ENCODE measurements at places on chromosomes 3 and 15.

GRCh38 chr3:4533489-4534443 is 40.6 kb downstream of the ITPR1 start:
- H3K27me3 ChIP-seq = no peaks in the 10 kb centered on the region
- no peak overlapping the region for H3K27ac ChIP-seq
- H3K36me3 ChIP-seq = peaks cover 27% of the 10 kb centered on the region

DNA sequence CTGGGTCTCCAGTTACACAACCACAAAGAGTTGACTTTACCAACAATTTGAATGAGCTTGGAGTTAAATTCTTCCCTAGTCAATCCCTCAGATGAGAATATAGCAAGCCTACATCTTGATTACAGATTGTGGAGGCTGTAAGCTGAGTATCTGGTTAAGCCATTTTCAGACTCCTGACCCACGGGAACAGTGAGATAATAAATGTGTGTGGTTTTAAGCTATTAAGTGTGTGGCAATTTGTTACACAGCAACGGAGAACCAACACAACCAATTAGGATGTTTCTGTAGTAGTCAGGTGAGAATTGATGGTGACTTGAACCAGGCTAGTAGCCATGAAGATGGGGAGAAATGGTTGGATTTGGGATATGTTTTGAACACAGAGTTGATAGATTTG is 37.7 kb upstream of the SLC4A7 start:
- no peak overlapping the region for H3K27ac ChIP-seq
- peaks cover 2% of the 10 kb centered on the region for H3K4me1 ChIP-seq
- H3K27me3 ChIP-seq = no peaks in the 10 kb centered on the region
- H3K4me3 ChIP-seq = no peak overlapping the region
- H3K36me3 ChIP-seq = no peaks in the 10 kb centered on the region
- no peak for DNase-seq

GRCh38 chr3:112307557-112307956 is 13.5 kb upstream of the SLC9C1 start:
- H3K27me3 ChIP-seq = no peaks in the 10 kb centered on the region
- H3K36me3 ChIP-seq = no peaks in the 10 kb centered on the region
- H3K27ac ChIP-seq = no peak overlapping the region
- DNase-seq = no peak
- H3K4me3 ChIP-seq = no peak overlapping the region

DNA sequence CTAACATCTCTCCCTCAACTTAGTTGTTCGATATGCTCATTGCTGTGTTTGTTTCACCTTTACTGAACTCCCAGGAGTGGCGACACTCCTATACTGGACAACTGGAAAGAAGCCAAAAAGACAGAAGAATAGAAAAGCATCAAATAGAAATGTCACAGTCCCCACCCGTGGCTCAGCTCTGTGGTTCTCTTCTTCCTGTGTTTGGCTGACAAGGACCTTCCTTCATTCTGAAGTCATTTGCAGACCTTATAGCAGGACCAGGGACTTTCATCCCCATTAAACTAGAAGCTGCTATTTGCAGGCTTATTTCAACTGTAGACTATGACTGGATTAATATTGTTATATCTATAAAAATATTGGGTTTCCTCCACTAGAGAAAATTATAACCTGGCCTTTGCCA is 125.9 kb downstream of the NECTIN3 start:
- H3K27me3 ChIP-seq = peaks cover 7% of the 10 kb centered on the region
- H3K36me3 ChIP-seq = no peaks in the 10 kb centered on the region
- H3K4me3 ChIP-seq = no peak overlapping the region
- H3K27ac ChIP-seq = no peak overlapping the region
- DNase-seq = no peak
- peaks cover 3% of the 10 kb centered on the region for H3K4me1 ChIP-seq

GRCh38 chr3:25094932-25095685 is 333.0 kb upstream of the RARB start:
- H3K27ac ChIP-seq = no peak overlapping the region
- DNase-seq = no peak
- H3K4me3 ChIP-seq = no peak overlapping the region
- H3K27me3 ChIP-seq = no peaks in the 10 kb centered on the region
- no peaks in the 10 kb centered on the region for H3K4me1 ChIP-seq
- H3K36me3 ChIP-seq = no peaks in the 10 kb centered on the region

DNA sequence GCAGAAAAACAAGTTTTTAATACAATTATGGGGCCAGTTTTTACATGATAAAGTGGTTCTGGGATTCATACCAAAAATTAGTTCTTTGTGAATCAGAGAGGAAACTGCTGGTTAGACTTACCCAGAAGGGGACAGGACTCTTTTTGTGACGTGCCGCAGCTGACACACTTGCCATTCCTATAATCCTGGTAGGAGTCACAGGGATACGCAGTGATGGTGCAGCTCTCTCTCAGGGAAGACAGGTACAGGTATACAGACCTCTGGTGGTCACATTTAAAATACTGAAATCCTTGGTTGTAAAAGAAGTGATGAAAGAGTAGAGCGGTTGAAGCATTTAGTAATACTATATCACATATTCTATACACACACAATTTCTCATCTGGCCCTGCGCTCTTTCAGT is 20.2 kb upstream of the TMEM41A start:
- peaks cover 8% of the 10 kb centered on the region for H3K27me3 ChIP-seq
- H3K4me1 ChIP-seq = no peaks in the 10 kb centered on the region
- no peak for DNase-seq
- no peaks in the 10 kb centered on the region for H3K36me3 ChIP-seq

- H3K4me3 ChIP-seq = no peak overlapping the region
- no peak for DNase-seq
- no peaks in the 10 kb centered on the region for H3K4me1 ChIP-seq
- H3K36me3 ChIP-seq = no peaks in the 10 kb centered on the region
Measured at GRCh38 chr15:69897061-69897460, 200.7 kb downstream of the TLE3 start.

DNA sequence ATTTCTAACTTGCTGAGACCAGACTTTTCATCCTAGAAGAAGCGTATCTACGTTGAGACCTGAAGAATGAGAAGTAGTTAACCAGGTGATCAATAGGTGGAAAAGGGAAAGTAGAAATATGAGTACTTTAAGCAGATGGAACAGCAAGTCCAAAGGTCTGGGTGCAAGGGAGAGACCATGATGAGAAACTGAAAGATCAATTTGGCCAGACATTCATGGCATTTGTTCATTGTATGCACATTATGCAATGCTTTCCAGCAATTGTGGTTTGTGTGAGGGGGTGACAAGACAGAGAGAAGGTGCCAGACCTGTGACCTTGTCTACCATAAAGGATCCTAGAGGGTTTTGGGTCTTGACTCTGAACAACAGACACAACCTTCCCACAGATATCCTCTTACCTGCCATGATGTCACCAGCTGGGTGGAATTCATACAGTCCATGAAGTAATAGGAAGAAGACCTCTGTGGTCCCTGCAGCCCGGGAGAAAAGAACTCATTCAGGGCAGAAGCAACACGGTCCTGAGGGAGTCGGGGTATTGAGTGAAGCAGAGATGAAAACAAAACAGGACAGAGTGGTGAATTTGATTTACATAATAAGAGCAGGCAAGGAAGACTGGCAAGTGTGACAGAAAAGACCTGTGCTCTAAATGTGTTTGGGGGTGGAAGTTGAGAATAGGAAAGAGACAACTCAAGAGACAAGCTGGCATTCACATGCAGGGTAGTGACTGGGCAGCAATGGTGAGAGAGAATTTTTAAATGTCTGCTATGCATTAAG is 63.4 kb upstream of the PSMD6 start:
- H3K4me1 ChIP-seq = no peaks in the 10 kb centered on the region
- no peaks in the 10 kb centered on the region for H3K27me3 ChIP-seq
- H3K27ac ChIP-seq = no peak overlapping the region
- no peaks in the 10 kb centered on the region for H3K36me3 ChIP-seq
- DNase-seq = no peak
- H3K4me3 ChIP-seq = no peak overlapping the region

GRCh38 chr15:85730001-85730820 is 64.5 kb downstream of the KLHL25 start:
- H3K36me3 ChIP-seq = peaks cover 90% of the 10 kb centered on the region
- H3K27ac ChIP-seq = peak overlapping the region; percentile 20
- H3K27me3 ChIP-seq = no peaks in the 10 kb centered on the region
- H3K4me3 ChIP-seq = no peak overlapping the region
- peaks cover 23% of the 10 kb centered on the region for H3K4me1 ChIP-seq

DNA sequence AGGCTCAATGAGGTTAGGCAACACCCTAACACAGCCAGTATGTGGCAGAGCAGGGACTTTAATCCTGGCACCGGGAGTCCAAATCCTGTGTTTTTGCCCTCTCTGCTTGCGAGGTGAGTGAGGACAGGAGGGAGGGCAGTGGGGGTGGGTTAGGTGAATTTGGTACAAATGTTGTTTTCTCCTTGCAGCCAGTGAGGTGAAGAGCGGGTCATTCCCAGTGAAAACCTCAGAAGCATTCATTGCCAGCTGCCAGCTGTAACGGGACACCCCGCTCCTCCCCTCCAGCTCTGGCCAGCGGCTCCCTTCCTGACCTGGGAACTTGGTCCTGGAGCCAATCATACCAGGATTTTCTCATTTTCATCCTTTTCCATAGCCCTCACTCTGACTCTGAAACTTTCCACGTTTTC is 45.7 kb upstream of the RAB6B start:
- H3K27ac ChIP-seq = no peak overlapping the region
- peaks cover 11% of the 10 kb centered on the region for H3K4me1 ChIP-seq
- H3K36me3 ChIP-seq = no peaks in the 10 kb centered on the region
- no peak for DNase-seq
- H3K27me3 ChIP-seq = peaks cover 10% of the 10 kb centered on the region

DNA sequence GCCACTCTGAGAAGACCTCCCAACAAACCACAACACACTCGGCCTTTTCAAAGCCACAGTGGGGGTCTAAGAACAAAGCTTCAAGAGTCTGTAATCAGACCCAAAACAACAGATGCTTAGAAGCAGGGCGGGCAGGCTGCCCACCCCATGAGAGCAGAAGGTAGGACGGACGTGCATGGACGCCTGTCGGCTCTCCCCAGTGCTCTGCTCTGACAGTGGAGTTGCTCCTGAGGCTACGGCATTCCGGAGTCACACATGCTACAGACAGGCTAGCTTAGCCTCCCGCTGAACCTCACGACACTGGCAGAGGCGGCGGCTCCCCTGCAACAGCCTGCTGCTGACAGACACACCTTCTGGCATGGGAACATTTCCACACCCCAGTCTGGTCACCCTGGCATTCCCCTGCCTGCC is 33.5 kb downstream of the SLCO2A1 start:
- no peak for DNase-seq
- no peaks in the 10 kb centered on the region for H3K36me3 ChIP-seq
- H3K27me3 ChIP-seq = peaks cover 2% of the 10 kb centered on the region
- no peak overlapping the region for H3K4me3 ChIP-seq

DNA sequence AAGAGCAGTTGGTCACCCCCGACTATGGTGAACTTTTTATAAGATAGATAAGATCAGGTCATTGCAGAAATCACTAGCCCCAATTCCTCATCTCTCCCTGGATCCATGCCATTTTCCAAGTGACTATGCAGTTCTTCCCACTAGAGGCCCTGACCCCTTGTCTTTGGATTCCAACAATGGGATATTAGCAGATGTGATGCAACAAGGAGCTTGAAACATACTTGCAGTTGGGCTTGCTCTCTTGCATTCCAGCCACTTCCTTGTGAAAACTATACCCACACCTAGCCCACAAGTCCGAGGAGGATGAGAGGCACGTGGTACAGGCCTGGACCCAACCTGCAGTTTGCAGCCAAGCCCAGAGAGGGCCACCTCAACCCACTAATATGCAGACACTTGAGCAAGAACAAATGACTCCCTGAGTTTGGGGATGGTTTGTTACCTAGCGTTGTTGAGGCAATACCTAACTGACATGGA is 60.6 kb downstream of the SUCLG2 start:
- H3K27ac ChIP-seq = no peak overlapping the region
- no peak overlapping the region for H3K4me3 ChIP-seq
- peaks cover 7% of the 10 kb centered on the region for H3K4me1 ChIP-seq
- H3K27me3 ChIP-seq = no peaks in the 10 kb centered on the region
- no peak for DNase-seq

DNA sequence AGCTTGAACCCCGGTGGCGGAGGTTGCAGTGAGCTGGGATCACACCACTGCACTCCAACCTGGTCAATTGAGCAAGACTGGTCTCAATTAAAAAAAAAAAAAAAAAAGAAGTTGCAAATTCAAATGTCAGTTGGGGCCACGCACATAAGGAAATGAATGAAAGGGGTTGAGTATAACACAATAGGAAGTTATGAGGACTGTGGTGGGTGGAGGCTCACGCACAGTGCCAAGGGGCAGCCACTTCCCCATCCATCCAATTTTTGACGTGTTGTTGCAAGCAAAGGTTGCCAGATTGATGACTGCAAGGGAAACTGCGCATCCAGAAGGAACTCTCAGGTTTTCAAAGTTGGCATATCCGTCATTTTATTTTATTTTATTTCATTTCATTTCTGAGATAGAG is 532.2 kb downstream of the NTRK3 start:
- no peaks in the 10 kb centered on the region for H3K36me3 ChIP-seq
- H3K4me1 ChIP-seq = no peaks in the 10 kb centered on the region
- H3K27me3 ChIP-seq = no peaks in the 10 kb centered on the region
- no peak overlapping the region for H3K27ac ChIP-seq
- DNase-seq = no peak
- H3K4me3 ChIP-seq = no peak overlapping the region

GRCh38 chr3:179174316-179174715 is 26.2 kb downstream of the PIK3CA start:
- no peak for DNase-seq
- H3K4me1 ChIP-seq = peaks cover 17% of the 10 kb centered on the region
- no peak overlapping the region for H3K4me3 ChIP-seq
- peaks cover 3% of the 10 kb centered on the region for H3K27me3 ChIP-seq
- no peak overlapping the region for H3K27ac ChIP-seq
- no peaks in the 10 kb centered on the region for H3K36me3 ChIP-seq

GRCh38 chr3:13884851-13885703 is 5.2 kb upstream of the WNT7A start:
- H3K27me3 ChIP-seq = peaks cover 37% of the 10 kb centered on the region
- peak; percentile 41 for DNase-seq
- H3K36me3 ChIP-seq = no peaks in the 10 kb centered on the region
- H3K4me3 ChIP-seq = no peak overlapping the region

DNA sequence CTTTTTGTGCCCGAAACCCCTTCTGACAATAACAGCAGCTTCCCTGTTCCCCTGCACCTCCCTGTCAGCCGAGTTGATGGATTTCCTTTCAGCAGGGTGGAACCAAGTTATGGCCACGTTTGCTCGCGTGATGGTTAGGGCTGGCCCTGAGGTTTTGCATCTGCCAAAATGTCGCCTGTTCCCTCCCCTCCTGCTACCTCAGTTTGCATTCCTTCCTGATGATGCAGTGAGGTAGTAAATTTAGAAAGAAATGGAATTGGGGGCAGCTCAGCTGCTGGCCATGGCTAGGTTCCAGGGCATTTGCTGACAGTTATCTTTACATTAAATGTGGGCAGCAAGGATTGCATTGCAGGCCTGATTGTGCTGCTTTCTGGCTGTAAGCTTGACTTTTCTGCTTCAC is 13.2 kb downstream of the LIMD1 start:
- H3K27me3 ChIP-seq = no peaks in the 10 kb centered on the region
- H3K4me1 ChIP-seq = peaks cover 22% of the 10 kb centered on the region
- H3K4me3 ChIP-seq = no peak overlapping the region
- DNase-seq = no peak

GRCh38 chr3:143167969-143168854 is 48.6 kb downstream of the CHST2 start:
- no peak for DNase-seq
- no peak overlapping the region for H3K4me3 ChIP-seq
- H3K36me3 ChIP-seq = peaks cover 16% of the 10 kb centered on the region
- H3K4me1 ChIP-seq = peaks cover 82% of the 10 kb centered on the region
- peak overlapping the region; percentile 71 for H3K27ac ChIP-seq

All from activated T-helper 2 cell treated with anti-CD3 and anti-CD28 coated beads, Interferon-gamma antibody, Interleukin-2, Interleukin-4, amounts not matched to agents 10 μg/mL and 5 μg/mL and 100 μg/mL, durations not matched to agents 14 hours and 24 hours and 36 hours (primary cell).